ENCODE measurements at places on chromosomes 4 and X.

DNA sequence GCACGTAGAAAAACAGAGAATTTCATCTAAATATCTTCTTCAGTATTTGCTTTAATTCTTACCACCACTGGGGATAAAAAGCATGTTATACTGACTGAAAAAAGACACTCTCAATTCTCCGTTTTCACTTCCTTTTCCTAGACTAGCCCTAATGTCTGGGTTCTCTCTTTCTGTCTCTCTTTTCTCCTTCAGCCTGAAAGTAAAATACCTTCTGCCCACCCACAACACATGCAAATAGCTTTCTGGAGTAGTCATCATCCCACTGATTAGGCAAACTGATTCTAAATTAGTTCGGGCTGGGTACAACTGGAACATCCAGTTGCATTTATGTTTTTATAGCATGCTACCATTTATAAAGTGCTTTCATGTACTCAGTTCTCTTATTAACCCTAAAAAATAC is 142.4 kb upstream of the ANKRD50 start:
- DNase-seq = no peak

DNA sequence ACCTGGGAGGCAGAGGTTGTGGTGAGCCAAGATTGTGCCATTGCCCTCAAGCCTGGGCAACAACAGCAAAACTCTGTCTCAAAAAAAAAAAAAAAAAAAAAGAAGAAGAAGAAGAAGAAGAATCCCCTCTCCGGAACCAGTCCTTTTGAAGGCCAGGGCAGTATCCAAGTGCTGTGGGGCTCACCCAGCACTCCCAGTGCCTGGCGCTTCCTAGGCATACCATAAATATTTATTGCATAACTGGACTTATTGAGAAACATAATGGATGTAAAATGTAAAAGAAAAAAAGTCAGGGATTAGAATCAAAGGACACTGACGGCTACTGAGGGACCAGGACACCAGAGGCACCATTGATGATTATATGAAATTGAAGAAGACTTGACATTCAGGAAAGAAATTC is 162.1 kb upstream of the KIT start:
- no peak for DNase-seq

GRCh38 chrX:1484638-1485019 is 31.9 kb upstream of the ASMTL start:
- DNase-seq = no peak

GRCh38 chrX:15973299-15973698 is 118.7 kb upstream of the AP1S2 start:
- no peak for DNase-seq

DNA sequence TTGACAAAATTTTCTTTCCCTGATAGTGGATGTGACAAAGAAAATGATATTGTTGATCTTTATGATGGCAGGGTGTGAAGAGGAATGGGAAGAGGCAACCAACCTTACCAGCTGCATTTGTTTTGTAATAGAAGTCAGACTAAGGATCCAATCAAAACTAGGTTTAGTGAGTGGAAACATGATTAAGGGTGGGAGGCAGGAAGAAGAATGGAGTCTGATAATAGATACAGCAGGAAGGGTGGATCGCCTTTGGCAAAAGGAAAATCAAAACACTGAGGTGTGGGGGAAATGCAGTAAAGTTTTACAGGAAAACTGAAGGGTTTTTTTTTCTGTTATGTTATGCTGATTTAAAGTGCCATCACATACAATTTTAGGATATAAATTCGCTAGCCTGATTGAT is 3.4 kb downstream of the CLIC2 start:
- DNase-seq = no peak
